ENCODE measurements at places on chromosomes 2 and 18.

DNA sequence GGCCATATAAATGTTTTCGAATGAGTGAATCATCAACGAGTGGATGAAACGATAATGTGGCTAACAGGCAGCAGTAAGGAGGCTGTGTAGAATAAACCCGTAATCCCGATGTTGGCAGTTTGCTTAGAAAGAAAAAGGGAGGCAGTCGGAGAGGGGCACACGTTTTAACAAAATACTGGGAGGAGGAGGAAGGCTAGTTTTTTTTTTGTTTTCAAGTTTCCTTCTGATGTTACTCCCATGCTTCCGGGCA, 476 bp upstream of the MSH2 start:
- DNase-seq: no peak

DNA sequence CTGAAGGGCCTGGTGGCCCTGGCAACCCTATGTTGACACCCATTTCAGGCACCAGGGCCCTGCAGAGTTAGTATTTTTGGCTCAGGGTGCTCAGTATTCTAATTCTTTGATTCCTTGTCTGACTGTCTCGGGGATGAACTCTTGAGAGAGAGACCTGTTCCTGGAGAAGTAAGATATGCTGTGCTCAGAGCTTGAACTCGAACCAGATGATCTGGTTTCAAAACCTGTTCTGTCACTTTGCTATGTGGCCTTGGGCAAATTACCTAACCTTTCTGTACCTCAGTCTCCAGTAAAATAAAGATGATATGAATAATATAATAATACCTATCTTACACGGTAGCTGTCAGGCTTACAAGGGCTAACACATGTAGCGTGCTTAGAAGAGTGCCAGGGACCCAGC, 294.2 kb downstream of the DYSF start:
- no peak for DNase-seq

DNA sequence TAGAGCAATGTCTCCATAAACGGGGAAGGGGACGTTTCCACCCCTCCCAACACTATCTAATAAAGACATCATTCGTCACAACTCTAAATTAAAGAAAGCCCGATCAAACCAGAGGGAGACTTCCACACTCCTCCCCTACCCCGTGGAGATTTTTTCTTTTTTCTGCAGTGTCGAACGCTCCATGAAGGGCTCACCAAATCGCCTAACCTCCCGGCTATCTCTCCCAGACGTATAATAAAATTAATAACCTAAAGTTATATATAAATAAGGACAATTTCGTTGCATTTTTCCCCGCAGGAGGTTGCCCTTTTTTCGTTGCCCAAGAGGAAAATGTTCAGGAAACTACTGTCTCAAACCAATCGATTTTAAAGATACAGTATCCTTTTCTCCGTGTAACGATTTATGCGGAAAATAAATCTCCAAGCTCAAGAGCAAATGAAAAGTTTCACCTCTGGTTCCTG, 2.4 kb downstream of the EVX2 start:
- DNase-seq: no peak

- no peak for DNase-seq
These were observed 1135.1 kb upstream of the CHAC2 start for GRCh38 chr2:52632543-52632942.

DNA sequence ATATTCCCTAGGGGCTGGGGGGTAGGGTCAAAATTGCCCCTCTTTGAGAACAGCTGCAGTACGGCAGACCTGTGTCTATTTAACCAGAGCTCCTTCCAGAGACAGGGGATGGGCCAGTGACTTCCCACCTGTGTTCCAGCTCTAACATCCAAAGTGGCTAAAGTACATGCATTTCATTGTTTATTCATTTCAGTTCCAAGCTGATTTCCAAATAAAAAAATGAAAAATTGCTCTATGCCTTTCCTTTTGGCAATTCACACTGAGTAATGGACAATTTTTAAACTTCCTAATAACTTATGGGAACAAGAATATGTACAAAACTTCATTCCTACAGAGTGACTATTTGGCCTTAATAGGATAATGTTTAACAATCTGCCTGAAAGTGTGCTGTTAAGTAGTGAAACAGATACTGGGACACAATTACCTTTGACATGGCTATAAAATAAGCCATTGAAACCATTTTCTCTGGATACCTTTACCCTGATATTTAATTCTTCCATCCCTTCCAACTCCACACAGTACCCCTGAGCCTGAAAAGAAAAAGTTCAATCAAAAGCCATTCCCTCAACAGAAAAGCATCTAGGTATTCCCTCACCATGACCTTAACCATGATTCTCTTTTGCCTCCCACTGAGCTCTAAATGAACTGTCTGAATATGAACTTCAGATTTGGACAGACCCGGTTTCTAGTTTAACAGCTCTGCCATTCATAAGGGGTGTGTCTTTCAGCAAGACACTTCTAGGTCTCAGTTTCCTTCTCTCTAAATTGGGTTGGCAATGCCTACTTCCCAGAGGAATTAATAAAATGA, 73.1 kb downstream of the RDH14 start:
- no peak for DNase-seq

GRCh38 chr2:17263570-17263968, 254.7 kb downstream of the RAD51AP2 start:
- no peak for DNase-seq

- no peak for DNase-seq
These were observed 811.8 kb upstream of the ACVR2A start for GRCh38 chr2:147033044-147033443.

DNA sequence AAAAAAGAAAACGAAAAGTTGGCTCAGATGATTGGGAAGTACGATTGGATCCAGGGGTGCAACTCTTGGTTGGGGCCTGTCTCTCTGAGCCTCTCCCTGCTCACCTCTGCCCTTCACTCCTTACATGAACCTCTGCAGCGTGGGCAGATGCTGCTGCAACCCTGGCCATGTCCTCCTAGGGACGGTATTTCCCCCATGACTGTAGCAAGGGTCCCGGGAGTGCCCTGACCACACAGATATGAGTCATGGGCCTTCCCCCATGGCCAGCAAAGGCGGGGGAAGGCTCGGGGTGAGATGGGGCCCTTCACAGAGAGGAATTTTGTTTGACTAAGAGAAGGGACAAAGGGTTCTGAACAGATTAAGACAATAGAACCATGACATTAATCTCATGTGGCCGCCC, 129.0 kb downstream of the NCK2 start:
- DNase-seq: peak; percentile 56
